ENCODE measurements at places on chromosomes 7 and 10. TPM values are rescaled to one million over a fixed set of nuclear protein-coding genes. Genes with fewer than 3 reads are reported as not detected.

DNA sequence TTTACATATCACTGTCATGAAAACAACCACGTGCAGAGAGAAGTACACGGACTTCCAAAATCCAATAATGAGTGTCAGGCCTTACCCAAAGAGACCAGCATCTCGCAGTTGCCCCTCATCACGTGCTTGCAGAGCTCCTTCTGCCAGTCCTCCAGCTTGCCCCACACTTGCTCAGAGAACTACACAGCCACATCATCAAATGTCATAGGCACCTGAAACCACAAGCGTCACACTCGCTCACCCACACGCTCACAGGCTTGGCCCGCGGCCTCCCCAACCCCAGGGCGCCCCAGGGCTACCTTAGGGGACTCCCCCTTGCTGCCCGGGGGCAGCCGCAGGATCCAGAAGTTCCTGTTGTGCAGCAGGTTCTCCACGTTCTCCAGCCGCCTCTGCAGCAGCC is 123.4 kb upstream of the ZNF746 start:
- DNase-seq, result no peak

DNA sequence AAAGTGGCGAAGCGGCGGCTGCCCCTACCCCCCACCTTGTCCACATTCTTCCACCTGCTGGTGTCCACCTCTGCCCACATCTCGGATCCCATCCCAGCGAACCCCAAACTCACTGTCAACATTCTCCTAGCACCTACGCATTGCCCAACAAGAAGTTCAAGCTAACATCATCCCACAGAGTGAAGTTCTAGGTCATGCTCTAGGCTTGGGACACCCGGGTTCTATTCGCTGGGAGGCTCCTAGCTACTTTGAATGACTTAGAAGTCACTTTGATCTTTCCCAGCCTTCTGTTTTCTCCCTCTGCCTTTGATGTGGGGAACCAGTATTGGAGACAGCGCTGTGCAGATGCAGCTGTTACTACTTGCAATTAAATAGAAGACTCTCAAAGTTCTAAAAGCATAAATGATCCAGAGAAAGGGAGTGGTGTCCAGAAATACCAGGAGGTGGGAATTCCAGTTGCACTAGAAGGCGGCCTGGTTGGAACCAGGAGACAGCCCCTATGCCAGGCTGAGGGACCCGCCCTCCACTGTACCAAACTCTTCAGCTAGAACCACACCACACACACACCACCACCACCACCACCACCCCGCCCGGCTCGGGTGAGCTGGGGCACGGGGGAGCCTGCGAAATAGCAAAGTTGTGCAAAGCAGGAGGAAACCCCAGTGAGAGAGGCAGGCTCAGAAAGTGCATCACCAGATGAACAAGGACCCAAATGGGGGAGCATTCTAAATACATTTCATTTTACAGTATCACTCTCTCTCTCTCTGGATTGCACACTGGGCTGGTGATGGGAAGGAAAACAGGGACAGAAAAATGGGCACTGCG is 5.5 kb upstream of the VGF start:
- DNase-seq, result no peak

- DNase-seq, result no peak
Observed at GRCh38 chr10:8189458-8189857, 135.0 kb downstream of the GATA3 start.

DNA sequence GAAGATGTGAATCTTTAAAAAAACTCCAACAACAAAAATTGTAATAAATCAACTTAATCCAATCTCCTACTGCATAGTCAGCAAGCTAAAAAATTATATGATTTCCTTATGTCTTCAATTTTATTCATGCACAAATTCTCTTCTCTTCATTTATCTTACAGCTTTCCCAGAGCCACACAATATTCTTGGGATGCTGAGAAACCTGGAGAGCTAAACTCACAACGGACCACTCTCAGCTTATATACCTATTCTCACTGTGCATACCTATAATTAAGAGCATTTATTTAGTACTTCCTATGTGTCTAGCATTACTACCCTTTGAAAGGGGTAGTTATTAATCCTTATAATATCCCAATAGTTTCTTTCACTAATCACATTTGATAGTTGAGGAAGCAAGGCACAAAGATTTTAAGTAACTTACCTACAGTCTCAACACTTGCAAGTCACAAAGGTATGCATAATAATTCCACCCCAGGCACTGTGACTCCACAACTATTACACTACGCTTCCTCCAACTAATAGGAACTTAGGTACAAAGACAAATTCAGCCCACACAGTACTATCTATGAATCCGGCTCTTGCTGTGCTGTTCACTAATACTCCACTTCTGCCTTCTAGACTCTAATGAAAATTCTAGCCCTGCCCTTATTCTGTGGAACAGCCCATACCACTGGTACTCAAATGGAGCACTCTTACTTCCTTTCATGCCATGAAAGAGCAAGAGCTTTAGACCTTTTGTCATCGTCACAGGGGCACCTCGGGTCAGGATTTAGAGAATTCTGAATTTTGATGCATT is 5.1 kb downstream of the CCDC71L start:
- DNase-seq, result no peak

DNA sequence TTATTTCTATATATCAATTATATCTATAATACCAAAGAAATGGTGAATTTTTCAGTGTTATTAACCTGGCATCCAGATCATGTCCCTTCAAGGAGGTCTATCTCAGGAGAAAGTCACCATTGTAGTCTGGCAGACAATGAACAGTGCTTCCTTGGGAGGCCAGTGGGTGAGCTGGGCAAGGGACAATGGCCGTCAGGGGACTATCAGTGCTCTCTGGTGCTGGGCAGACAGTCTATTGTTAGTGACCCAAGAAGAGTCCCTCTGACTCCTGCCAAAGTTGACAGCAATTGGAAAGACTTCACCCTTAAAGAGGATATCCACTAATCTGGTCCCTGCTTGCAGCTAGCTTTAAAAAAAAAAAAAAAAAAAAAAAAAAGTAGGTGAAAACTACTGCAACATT is 7.1 kb downstream of the JAZF1 start:
- DNase-seq, result no peak

GRCh38 chr7:134804351-134804750 is 24.9 kb downstream of the CALD1 start:
- no peak for DNase-seq

GRCh38 chr10:122515022-122515424 is 45.5 kb upstream of the DMBT1 start:
- DNase-seq, result no peak

DNA sequence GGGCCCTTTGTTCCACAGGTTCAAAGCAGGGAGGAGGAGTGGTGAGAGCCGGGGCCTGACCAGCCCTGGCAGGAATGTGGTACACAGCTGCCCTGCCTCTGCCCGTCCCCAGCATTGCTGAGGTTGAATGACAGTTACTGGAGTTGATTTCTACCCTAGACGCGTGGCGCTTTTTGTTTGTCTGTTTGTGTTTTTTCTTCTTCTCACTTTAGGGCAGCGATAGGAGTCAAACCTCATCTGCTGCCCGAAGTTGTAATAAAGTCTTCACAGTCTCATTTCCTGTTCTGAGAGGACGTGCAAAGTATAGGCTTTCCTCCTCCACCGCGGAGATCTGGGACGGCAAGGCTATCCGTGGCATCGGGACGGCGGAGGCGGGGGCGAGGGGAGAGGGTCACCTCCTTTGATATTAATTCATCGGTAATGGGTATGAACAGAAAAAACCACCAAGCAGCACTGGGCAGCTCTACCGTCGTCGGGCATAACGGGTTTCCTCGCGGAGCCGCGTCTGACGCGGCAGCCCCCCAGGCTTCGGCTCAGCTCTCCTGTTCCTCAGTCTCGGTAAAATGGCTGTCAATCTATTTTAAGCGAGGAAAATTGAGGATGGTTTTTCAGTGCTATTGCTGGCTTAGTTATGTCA is 160.8 kb downstream of the LRMDA start:
- DNase-seq, result no peak

DNA sequence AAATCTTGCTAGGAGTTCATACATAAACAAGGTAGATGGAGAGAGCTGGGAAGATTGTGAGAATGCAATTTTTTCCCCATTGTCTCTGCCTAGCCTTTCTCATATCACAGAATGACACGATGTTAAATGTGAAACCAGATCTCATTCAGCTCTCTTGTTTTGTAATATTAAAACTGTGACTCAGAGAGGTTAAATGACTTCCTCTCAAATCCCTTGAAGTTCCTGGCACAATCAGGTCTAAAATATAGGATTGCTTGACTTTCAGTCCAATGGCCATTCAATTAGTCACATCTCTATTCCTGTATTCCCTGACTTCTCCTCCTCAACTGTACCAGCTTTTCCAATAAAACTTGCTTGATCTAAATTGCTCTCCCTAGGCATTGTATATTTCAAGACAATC is 3.1 kb downstream of the ANKRD22 start:
- no peak for DNase-seq

- peak; percentile 63 for DNase-seq
Observed at GRCh38 chr7:5525271-5526099, 101.9 kb upstream of the TNRC18 start.

GRCh38 chr7:20085086-20085485 is 132.1 kb downstream of the MACC1 start:
- no peak for DNase-seq

DNA sequence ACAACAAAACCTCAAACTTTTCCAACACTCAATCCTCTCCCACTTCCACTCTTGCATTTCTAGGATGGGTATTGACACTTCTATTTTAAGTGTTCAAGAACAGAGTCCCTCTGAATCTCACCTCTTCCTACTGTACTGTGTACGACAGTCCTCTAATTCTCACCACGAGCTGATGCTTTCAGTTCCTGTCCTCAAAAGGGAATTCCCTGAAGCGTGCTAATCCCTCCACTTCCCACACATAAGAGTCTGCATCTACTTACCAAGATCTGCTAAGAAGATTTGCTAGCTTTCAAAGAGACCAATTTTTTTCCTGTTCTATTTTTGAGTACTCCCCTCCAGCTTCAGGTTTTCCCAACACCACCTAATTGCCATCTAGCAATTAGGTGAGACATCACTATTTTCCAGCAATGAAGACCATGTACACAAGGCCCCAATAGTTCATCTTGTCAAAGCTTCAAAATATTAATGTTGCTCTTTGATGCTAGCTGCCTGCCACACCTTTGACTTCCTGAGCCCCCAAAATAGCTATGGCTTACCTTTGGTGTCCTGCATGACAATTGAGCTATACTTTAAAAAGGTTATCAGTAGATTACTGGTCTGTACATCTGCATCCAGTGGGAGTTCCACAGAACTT is 54.4 kb downstream of the ARMH3 start:
- DNase-seq, result no peak

GRCh38 chr7:1745018-1745532 is 75.0 kb downstream of the ELFN1 start:
- no peak for DNase-seq

DNA sequence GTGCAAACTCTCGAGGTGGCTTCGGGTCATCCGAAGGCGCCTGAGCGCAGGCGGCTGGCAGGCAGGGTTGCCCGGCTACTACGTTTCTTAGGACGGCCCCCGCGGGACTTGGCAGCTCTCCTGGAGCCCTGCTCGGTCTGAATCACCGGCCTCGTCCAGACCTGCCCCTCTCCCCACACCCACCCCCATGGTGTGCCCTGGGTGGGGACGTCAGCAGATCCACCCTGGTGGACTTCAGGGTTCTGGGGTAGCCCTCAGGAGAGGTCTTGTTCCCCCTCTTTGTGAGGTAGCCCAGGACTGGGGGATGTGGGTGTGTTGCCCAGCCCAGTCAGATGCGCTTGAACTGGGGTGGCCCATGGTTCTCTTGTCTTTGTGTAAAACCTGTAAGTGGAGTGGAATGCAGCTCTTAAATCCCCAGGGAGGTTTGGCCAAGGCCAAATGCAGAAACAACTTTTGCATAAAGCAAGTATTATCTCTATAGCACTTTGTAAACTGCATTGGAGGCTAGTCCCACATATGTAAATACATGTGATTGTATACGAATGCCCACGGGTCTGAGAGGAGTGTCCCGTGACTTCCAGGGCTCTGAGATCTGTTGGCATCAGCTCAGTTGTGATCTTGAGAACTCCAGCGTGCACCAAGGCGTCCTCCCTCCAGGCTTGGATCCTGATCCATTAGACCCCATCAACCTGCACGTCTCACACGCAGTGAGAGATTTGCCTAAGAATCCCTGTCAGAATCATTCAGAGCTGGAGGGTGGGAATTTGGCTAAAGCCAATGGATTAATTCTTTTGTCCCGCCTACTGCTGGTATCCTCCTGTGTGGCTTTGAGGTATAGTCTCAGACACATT is 1.8 kb downstream of the PFKFB3 start:
- peak; percentile 46 for DNase-seq

DNA sequence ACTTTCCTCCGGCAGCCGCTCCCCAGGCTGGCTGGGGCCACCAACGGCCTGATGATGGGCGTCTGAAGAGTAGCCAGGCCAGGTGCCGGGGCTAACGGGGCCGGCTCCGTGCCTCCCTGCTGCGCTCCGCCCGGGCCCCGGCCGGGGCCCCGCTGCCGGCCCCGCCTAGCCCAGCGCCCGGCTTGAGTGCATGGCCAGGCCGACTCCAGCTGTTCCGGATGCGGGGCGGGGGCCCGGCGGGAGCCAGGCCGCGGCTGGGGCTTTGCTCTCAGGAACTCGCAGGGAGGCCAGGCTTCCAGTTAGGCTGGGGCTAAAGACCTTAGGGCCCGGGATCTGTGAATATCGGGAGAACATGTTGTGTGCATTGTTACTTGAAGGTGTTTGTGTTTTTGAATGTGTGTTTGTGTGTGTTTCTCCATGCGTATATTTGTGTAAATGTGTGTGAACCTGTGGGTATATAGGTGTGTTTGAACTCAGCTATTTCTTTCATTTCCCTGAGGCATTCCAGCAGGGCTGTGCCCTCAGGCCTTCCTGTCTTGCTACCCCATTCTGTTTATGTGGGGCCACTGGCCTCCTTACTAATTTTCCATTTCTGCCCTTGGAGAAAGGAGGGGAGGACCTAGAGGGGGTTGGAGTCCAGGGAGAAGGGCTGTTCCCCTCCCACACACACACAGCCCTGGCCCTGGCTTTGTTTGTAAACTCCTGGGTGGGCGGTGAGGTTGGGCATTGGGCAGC is 1.1 kb upstream of the LBX1 start:
- no peak for DNase-seq

DNA sequence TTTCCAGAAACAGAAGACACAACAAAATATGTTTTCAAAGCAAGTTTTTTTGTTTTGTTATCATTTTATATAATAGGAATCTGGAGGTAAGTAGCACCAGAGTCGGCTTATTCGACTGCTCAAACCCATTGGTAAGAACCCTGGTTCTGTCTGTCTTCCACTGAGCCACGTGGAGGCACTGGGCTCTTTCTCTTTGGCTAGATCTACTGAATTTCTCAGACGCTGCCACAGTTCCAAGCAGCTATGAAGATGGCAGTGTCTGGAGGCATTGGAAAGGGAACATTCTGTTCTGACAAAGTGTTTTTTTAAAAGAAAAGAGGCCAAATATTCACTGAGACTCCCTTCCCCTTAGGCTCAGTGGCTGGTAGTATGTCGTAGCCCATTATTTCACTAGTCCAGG is 338.8 kb downstream of the NRG3 start:
- no peak for DNase-seq

Gene ZNF467
- 0.54 TPM for total RNA-seq

Gene CPN1
- not detected for total RNA-seq

Gene TRIM50
- total RNA-seq, result not detected

Gene INA
- total RNA-seq, result 1.3 TPM

Gene CCDC3
- total RNA-seq, result not detected

Gene TMEM273
- total RNA-seq, result not detected

Gene HOXA11
- 0.54 TPM for total RNA-seq

Gene EXOC6
- 19.2 TPM for total RNA-seq

Gene SP4
- 15.9 TPM for total RNA-seq
